Nasal cavity respiratory epithelium epithelial cell of viscerocranial mucosa (primary cell): ENCODE measurements at places on chromosomes 3 and 15. TPM values are rescaled to one million over a fixed set of nuclear protein-coding genes. Genes with fewer than 3 reads are reported as not detected.

The MCF2L2 gene
- total RNA-seq, result 0.14 and 0.68 TPM in 2 replicates

The NECTIN3 gene
- 2.4 and 10.8 TPM in 2 replicates for total RNA-seq

The SPRED1 gene
- total RNA-seq, result 22.6 and 30.1 TPM in 2 replicates

The LPP gene
- 21.5 and 50.5 TPM in 2 replicates for total RNA-seq

The HTR3E gene
- not detected in 2 replicates for total RNA-seq

The ADAMTS17 gene
- total RNA-seq, result 0.64 and 1.0 TPM in 2 replicates

The CD96 gene
- total RNA-seq, result under 0.01 TPM in 1 of 2 replicates, not detected in the other

The LRRN1 gene
- under 0.01 and 15.3 TPM in 2 replicates for total RNA-seq

The DNAJA4 gene
- total RNA-seq, result 5.8 and 17.3 TPM in 2 replicates

The CD200R1 gene
- under 0.01 and 0.07 TPM in 2 replicates for total RNA-seq
